Endodermal cell (in vitro differentiated cells): ENCODE measurements at places on chromosomes 13 and 19. TPM values are rescaled to one million over a fixed set of nuclear protein-coding genes. Genes with fewer than 3 reads are reported as not detected.

The KIR2DL3 gene
- not detected in 3 replicates for total RNA-seq

The ICAM5 gene
- total RNA-seq: 0.37 and 0.38 TPM in 2 replicates

The DENND1C gene
- total RNA-seq: 2.1 to 14.9 TPM (median 2.5 TPM) in 3 replicates

- no peaks in the 10 kb centered on the region for H3K4me1 ChIP-seq
- peaks cover 31% of the 10 kb centered on the region for H3K27me3 ChIP-seq
- DNase-seq: peak; percentile 85
- no peaks in the 10 kb centered on the region for H3K36me3 ChIP-seq
Measured at GRCh38 chr19:16896146-16897028, 7.6 kb downstream of the F2RL3 start.

- no peak overlapping the region for H3K4me3 ChIP-seq
- H3K27ac ChIP-seq: no peak overlapping the region
- no peaks in the 10 kb centered on the region for H3K27me3 ChIP-seq
- no peaks in the 10 kb centered on the region for H3K4me1 ChIP-seq
- DNase-seq: peak; percentile 61
Measured at GRCh38 chr13:21347753-21348318, 111.3 kb downstream of the ZDHHC20 start.

- no peak overlapping the region for H3K4me3 ChIP-seq
- H3K27me3 ChIP-seq: no peaks in the 10 kb centered on the region
- no peak for DNase-seq
- H3K36me3 ChIP-seq: peaks cover 45% of the 10 kb centered on the region
- H3K27ac ChIP-seq: no peak overlapping the region
Measured at GRCh38 chr19:19520989-19521388, 5.0 kb downstream of the NDUFA13 start.

DNA sequence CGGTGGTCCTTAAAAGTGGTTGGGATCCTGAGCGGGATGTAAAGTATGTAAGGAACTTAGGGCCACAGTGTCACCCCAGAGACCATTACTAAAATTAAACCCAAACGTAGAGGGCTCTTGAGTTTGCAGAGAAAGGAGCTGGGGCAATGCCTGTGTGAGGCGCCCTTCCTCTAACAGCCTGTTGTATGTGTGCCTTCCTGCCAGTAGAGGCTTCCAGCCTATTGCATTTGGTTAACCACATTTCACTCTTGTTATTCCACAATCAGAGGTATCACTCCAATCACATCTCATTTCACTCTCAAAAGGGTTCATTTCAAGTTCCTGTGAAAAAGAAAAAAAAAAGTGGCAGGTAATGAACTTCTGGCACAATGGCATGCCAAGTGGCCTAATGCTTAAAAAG is 29.4 kb downstream of the DIAPH3 start:
- H3K27me3 ChIP-seq: no peaks in the 10 kb centered on the region
- H3K27ac ChIP-seq: no peak overlapping the region
- peak; percentile 69 for DNase-seq
- no peak overlapping the region for H3K4me3 ChIP-seq
- H3K4me1 ChIP-seq: peaks cover 12% of the 10 kb centered on the region
- peaks cover 55% of the 10 kb centered on the region for H3K36me3 ChIP-seq

- H3K4me3 ChIP-seq: no peak overlapping the region
- H3K27ac ChIP-seq: no peak overlapping the region
- DNase-seq: no peak
- H3K4me1 ChIP-seq: no peaks in the 10 kb centered on the region
- peaks cover 4% of the 10 kb centered on the region for H3K27me3 ChIP-seq
Measured at GRCh38 chr19:41480336-41480735, 37.4 kb downstream of the ERICH4 start.

DNA sequence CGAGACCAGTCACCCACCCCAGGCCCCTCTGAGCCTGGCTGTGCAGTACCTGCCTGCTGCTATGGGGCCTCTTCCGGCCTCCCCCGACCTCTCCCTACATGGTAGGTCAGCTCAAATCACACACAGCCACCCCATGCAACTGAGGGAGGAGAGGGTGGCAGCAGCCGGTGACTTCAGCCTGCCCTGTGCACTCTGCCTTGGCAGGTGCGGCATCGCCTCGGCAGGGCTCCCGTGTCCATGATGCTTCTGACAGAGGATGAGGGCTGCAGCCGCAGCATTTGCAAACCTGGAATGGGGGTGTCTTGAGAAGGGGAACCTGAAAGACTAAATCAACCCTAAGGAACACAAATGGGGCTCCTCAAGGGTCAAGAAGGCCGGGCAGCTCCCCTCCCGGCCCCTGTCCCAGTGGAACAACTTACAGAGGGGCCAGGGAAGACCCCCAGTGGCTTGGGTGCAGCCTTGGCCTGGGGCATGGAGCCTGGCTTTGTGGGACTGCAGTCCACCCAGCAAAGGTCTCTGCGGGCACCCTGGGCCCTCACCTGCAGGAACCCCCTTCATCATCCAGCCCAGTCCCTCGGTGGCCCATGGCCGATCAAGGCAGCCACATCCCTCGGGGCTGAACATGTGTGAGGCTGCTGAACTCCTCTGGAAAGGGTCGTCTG is 6.7 kb downstream of the TEX29 start:
- no peak overlapping the region for H3K27ac ChIP-seq
- H3K4me1 ChIP-seq: no peaks in the 10 kb centered on the region
- H3K36me3 ChIP-seq: no peaks in the 10 kb centered on the region
- no peak overlapping the region for H3K4me3 ChIP-seq
- no peaks in the 10 kb centered on the region for H3K27me3 ChIP-seq
- DNase-seq: no peak

- no peak overlapping the region for H3K4me3 ChIP-seq
- DNase-seq: no peak
- H3K27me3 ChIP-seq: no peaks in the 10 kb centered on the region
- H3K4me1 ChIP-seq: no peaks in the 10 kb centered on the region
- H3K36me3 ChIP-seq: peaks cover 6% of the 10 kb centered on the region
Measured at GRCh38 chr19:38904581-38905539, 5.1 kb downstream of the NFKBIB start.

DNA sequence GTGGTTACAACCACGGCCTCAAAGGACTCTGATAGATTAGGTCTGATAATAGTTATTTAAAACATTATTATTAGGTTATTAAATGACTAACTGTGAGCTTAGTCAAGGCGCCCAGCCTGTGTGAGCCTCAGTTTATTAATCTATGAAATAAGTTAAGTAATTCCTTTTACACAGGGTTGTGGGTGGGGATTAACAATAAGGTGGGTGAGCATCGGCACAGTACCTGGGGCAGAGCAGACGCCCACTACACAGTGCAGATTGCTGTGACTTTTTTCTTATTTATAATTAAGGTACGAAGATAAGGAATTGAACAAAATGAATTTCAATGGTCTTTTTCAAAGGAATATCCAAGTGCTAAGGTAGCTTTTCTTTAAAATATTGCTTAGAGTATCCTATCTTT is 132.2 kb downstream of the KATNAL1 start:
- no peaks in the 10 kb centered on the region for H3K27me3 ChIP-seq
- no peak overlapping the region for H3K4me3 ChIP-seq
- H3K27ac ChIP-seq: no peak overlapping the region

DNA sequence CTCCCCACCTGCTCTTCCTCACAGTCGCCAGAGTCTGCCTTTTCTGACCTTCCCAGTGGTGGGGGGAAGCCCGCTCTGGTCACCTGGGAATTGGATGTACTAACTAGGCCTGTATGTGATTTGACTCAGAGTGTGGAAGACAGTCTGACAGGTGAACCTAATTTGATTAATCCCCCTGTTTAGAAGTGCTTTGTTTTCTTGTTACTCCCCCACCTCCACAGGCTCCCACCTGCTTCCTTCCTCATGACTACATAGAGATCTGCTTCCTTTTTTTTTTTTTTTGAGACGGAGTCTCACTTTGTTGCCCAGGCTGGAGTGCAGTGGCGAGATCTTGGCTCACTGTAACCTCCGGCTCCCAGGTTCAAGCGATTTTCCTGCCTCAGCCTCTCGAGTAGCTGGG is 44.0 kb downstream of the COG3 start:
- no peak overlapping the region for H3K4me3 ChIP-seq
- H3K27me3 ChIP-seq: no peaks in the 10 kb centered on the region
- H3K27ac ChIP-seq: no peak overlapping the region
- H3K36me3 ChIP-seq: peaks cover 74% of the 10 kb centered on the region

DNA sequence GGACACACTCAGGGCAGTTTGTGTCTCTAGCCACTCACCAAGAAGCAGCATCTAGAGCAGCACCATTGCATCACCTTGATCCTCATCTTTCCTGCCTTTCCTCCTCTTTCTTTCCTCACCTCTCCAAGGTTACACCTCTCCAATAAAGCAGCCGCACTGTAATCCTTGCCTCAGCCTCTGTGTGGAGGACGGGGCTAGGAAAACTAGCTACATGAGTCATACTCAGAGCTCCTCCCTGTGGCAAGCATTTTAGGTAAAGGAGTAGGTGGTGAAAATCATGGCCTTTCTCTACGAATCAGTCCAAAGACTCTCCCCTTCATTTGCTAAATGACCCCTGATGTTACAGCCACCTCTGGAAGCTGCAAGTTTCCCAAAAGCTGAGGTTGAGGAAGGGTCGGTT is 108.9 kb downstream of the DNAJC15 start:
- no peaks in the 10 kb centered on the region for H3K4me1 ChIP-seq
- H3K27me3 ChIP-seq: no peaks in the 10 kb centered on the region
- no peaks in the 10 kb centered on the region for H3K36me3 ChIP-seq
- DNase-seq: peak; percentile 87

- no peak overlapping the region for H3K4me3 ChIP-seq
- DNase-seq: peak; percentile 91
- peaks cover 14% of the 10 kb centered on the region for H3K27me3 ChIP-seq
- H3K36me3 ChIP-seq: no peaks in the 10 kb centered on the region
- H3K4me1 ChIP-seq: no peaks in the 10 kb centered on the region
- no peak overlapping the region for H3K27ac ChIP-seq
Measured at GRCh38 chr19:40530091-40530901, 46.4 kb upstream of the SHKBP1 start.

- H3K4me3 ChIP-seq: no peak overlapping the region
- no peaks in the 10 kb centered on the region for H3K4me1 ChIP-seq
- peaks cover 45% of the 10 kb centered on the region for H3K36me3 ChIP-seq
- peak; percentile 49 for DNase-seq
- no peaks in the 10 kb centered on the region for H3K27me3 ChIP-seq
- H3K27ac ChIP-seq: peak overlapping the region; percentile 16
Measured at GRCh38 chr19:47097396-47098201, 16.0 kb downstream of the ZC3H4 start.

DNA sequence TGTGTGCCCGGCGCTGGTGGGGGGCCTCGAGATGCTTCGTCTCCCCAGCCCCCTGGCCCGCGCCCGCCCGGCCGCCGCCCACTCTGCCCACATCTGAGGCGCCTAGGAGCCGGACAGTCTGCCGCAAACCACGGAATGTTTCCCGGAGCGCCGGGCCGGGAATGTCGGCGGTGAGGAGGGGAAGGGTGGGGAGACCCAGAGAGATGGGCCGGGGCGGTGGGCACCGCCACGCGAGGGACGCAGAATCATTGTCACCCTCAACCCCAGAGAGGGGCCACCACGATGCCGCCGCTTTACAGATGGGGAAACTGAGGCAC is 46.1 kb upstream of the NFIC start:
- no peaks in the 10 kb centered on the region for H3K36me3 ChIP-seq
- peaks cover 14% of the 10 kb centered on the region for H3K27me3 ChIP-seq
- DNase-seq: no peak
- no peak overlapping the region for H3K27ac ChIP-seq
- H3K4me3 ChIP-seq: no peak overlapping the region

The XPO4 gene
- 31.5 and 32.0 TPM in 2 replicates for total RNA-seq

The FGF21 gene
- total RNA-seq: not detected in 2 replicates

The UBE2L5 gene
- total RNA-seq: not detected in 3 replicates

GRCh38 chr13:112855859-112856258 is 113.2 kb upstream of the MCF2L start:
- no peak overlapping the region for H3K27ac ChIP-seq
- no peak overlapping the region for H3K4me3 ChIP-seq
- H3K27me3 ChIP-seq: no peaks in the 10 kb centered on the region
- DNase-seq: peak; percentile 22
- H3K36me3 ChIP-seq: peaks cover 97% of the 10 kb centered on the region
- no peaks in the 10 kb centered on the region for H3K4me1 ChIP-seq

- no peaks in the 10 kb centered on the region for H3K27me3 ChIP-seq
- no peaks in the 10 kb centered on the region for H3K4me1 ChIP-seq
Measured at GRCh38 chr13:113874579-113875428, 10.9 kb upstream of the GAS6 start.

The ZNF606 gene
- 26.7 to 35.7 TPM (median 34.7 TPM) in 3 replicates for total RNA-seq

DNA sequence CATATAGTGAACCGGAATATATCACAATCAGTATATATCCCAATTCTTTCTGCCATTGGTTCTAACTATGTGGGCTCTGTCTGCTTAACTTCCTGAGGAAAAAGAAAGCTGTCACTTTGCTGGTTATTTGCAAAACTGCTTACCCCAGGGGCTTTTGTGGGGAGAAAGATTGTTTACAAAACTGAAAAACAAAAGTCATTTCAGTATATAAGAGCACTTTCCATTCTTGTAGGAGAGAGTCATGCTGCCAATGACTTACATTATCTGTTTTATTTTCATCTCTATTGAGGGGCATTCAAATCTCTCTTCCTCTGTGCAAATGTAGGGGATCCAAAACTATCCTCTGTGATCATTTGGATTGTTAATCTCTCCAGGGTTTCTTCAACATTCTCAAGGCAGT is 3.2 kb upstream of the HS6ST3 start:
- DNase-seq: no peak
- H3K36me3 ChIP-seq: no peaks in the 10 kb centered on the region
- no peak overlapping the region for H3K4me3 ChIP-seq
- H3K4me1 ChIP-seq: peaks cover 9% of the 10 kb centered on the region
- peaks cover 37% of the 10 kb centered on the region for H3K27me3 ChIP-seq
- no peak overlapping the region for H3K27ac ChIP-seq

DNA sequence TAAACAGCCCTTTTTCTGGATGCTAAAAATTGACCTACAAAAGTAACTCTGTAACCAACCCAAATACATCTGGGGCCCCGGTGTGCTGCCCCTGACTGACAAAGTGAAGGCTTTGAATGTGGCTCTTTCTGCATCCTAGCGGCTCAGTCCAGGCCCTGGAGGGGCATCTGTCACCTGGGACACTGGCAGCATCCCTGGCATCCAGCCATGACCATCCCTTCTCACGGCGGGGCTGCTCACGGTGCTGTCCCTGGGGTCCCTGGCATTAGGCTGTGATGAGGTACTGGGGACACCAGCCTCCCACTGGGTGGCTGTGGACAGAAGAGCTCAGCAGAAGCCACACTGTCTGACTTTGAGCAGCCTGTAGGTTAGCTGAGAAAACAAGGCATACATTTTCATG is 34.3 kb downstream of the BICRA start:
- no peak overlapping the region for H3K4me3 ChIP-seq
- H3K27ac ChIP-seq: no peak overlapping the region
- no peaks in the 10 kb centered on the region for H3K27me3 ChIP-seq
- no peak for DNase-seq
- peaks cover 26% of the 10 kb centered on the region for H3K36me3 ChIP-seq

The NXNL1 gene
- total RNA-seq: not detected in 3 replicates

DNA sequence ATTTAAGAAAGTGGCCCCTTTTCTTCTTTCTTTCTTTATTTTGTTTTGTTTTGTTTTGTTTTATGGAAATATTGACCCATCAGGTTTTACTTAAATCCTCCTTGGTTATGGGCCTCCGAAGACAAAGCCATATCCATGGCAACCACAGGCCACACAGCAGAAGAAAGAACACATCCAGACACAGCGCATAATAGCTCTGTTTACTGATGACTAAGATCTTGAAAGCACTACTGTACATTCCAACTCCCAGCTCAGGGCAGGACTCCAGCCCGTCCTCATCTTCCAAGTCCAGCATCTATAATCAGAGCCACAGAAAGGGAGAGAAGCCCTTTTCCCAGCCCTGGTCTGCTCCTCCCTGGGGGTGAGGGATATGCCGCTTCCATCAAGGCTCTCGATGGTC is 84.3 kb downstream of the NUFIP1 start:
- H3K36me3 ChIP-seq: no peaks in the 10 kb centered on the region
- H3K27ac ChIP-seq: peak overlapping the region; percentile 98
- DNase-seq: no peak
- H3K4me3 ChIP-seq: no peak overlapping the region

The TPTE2 gene
- total RNA-seq: not detected in 2 replicates
